CD4-positive, CD25-positive, alpha-beta regulatory T cell (primary cell): ENCODE measurements at places on chromosomes 7 and 10. TPM values are rescaled to one million over a fixed set of nuclear protein-coding genes. Genes with fewer than 3 reads are reported as not detected.

DNA sequence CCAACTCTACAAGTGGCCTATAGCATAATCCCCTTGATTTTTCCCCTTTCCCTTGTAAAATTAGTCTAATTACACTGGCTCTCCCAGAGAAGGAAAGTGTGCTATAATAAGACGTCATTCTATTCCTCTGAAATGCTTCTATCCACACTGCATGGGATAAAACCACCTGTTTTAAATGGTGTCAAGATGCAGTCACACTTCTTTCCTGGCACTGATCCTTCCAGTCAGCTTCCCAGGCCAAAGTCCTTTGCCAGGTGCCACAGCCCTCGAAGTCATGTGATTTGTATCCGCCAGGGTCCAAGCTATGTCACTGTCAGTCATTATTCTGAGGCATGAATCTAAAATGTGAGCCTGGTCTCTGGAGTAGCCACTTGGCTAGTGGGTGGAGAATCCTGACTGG is 169.0 kb upstream of the KIAA1217 start:
- no peak for DNase-seq

FKBP6 gene
- polyA plus RNA-seq, result not detected

SUN3 gene
- not detected for polyA plus RNA-seq

GRCh38 chr7:41538810-41539724 is 163.8 kb downstream of the INHBA start:
- no peak for DNase-seq

HOXA6 gene
- polyA plus RNA-seq, result not detected

GRCh38 chr10:104617831-104618230 is 23.3 kb upstream of the SORCS3 start:
- DNase-seq, result no peak

DNA sequence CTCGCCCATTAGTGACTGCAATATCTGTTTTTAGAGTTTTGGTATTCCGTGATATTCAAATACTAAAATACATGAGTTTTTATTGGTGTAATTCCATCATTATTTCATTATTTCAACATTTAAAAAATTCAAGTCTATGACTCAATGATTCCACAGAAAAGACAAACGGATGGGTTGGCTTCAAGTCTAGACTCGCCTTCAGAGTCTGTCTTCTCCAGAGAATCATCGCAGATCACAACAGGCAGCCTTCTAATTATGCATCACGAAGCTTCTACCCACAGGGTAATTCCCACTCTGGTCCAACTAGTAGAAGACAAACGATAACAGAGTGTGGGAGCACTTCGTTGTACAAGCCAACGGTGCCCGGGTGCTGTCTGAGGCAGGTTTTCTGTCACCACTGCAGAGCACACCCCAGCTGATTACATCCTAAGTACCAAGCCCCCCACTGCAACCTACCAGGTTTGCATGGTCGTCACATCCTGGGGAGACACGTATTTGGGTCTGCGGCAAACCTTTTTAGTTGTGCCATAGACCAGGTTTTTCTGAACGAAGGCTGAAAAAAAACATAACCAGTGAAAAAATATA is 28.9 kb downstream of the PARP12 start:
- DNase-seq, result no peak

DNA sequence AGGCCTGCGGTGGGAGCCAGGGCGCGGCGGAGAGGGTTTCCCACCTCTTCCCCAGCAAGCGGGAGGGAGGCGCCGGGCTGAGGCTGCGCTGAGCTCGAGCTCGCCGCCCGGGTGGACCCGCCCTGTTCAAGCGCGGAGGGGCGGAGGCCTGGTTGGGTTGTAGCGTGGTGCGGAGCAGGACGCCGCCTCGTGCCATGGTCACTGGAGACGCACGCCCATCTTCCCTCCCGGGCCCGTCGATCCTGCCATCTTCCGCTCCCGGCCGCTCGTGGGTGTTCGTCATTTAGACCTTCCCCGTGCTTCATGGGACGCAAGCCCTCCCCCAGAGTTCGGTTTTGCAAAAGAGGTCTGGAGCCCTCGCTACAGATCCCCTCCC is 9.3 kb upstream of the EN2 start:
- DNase-seq, result no peak

DNA sequence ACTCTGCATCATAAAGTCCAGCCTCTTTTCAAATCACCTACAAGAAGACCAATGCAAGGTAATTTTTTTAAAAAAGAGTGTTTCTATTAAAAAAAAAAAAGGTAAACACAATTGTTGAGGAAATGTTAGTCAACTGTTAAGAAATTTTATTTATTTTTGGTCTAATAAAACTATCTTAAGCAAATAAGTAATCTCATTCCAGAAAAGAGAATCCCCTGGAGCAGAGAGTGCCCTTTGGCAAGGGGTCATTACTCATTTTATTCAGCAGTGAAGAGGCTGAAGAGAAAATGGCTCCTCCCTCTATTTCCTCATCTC is 63.4 kb upstream of the GSDME start:
- DNase-seq, result no peak
